Activated T-helper 17 cell treated with anti-CD3 and anti-CD28 coated beads, Interleukin-2, amount 50 U/mL, for 72 hours (primary cell): ENCODE measurements at places on chromosomes 7 and 10.

GRCh38 chr10:104683567-104683966, 42.5 kb downstream of the SORCS3 start:
- no peak for ATAC-seq

DNA sequence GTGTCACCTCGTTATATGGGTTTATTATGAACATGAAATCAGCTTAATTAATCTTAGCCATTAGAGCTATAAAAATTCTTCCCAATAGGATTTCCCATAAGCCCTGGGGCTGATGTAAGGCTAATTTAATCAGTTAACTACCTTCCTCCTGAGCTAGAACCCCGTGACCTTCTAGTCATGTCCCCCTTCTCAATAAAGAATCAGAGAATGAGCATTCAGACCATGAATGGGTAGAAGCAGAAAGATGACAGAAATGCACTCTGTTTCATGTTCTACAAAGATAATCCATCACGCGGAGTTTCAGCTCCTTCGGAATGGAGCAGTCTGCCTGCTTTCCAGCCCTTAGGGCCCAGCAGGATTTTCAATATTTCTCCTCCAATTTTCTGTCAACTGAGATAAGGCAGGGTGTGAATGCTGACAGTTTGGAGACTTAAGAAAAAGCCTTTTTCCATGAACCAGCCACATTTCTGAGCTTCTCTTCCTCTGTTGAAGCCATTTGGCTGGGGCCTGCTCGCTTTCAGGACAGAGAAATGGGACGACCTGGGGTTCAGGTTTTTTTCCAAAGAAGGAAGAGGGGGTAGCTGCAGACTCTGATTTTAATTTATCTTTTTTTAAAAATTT, 211.0 kb downstream of the NEBL start:
- no peak for ATAC-seq

GRCh38 chr7:48904975-48905374, 19.4 kb upstream of the CDC14C start:
- ATAC-seq: no peak

- ATAC-seq: no peak
These were observed 119.3 kb upstream of the ACBD5 start for GRCh38 chr10:27359792-27360355.

- no peak for ATAC-seq
These were observed 164.8 kb downstream of the NRF1 start for GRCh38 chr7:129776362-129776722.

DNA sequence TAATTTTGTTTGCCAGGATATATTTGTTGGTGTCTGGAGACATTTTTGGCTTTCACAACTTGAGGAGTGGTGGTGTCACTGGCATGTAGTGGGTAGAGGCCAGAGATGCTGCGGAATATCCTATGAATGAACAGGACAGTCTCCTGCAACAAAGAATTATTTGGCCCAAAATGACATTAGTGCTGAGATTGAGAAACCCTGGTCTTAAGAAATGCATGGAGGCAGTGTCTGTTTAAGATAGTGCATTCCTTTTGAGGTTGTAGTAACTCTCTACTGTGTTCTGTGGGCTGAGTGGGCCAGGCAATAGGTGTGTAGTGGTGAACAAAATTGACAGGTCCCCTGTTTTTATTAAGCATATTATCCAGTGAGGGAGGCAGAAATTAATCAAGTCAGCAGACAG, 165.5 kb downstream of the CDK14 start:
- no peak for ATAC-seq

- no peak for ATAC-seq
These were observed 27.5 kb downstream of the XPNPEP1 start for GRCh38 chr10:109895848-109896247.

DNA sequence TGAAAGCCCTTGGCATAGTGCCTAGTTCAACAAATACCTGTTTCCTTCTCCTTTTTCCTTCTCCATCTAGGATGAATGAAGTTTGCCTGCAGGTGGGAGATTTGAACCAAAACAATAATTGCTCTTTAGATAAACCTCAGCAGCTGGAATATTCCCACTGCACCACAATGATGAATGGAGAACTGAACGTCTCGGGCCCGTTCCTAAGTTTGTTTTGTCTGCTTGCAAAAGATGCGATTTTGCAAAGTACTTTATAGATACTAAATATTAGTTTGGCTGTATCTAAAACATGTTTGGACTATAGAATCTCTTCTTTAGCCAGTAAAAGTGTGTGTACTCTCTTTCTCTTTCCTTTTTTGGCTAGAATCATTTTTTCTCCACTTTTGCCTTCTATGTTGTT, 75.8 kb upstream of the BMPER start:
- ATAC-seq: no peak

- no peak for ATAC-seq
These were observed 204.9 kb upstream of the NPSR1 start for GRCh38 chr7:34453150-34453549.

- no peak for ATAC-seq
These were observed 8.9 kb downstream of the ST8SIA6 start for GRCh38 chr10:17445400-17445998.

DNA sequence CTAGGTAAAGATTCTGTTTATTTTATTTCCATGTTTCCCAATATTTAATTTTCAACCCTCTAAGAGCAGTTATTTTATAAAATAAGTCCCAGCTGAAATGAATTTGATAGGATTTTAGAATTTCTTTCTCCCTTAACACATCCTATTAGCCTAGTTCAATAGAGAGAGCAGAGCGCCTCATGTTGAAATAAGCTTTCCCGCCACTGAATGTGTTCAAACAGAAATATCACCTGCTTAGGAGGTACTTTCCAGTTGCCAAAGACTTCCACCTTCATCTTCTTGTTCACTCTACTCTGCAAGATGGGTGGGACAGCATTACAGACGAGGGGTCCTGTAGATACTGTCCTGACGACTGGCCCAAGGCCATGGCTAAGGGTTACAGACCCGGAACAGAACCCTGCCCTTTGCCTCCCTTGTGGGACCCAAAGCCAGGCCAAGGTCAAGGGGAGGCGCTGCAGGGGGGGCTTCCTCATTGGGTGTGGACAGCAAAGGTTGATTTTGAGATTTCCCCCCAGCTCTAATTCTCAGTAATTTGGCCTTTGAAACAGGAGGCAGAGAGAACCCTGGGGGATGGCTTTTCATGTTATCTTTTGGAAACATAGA, 62.0 kb downstream of the PARP12 start:
- no peak for ATAC-seq

GRCh38 chr10:104681485-104681884, 40.4 kb downstream of the SORCS3 start:
- ATAC-seq: no peak

- ATAC-seq: no peak
These were observed 105.6 kb downstream of the NSUN6 start for GRCh38 chr10:18545621-18546305.

DNA sequence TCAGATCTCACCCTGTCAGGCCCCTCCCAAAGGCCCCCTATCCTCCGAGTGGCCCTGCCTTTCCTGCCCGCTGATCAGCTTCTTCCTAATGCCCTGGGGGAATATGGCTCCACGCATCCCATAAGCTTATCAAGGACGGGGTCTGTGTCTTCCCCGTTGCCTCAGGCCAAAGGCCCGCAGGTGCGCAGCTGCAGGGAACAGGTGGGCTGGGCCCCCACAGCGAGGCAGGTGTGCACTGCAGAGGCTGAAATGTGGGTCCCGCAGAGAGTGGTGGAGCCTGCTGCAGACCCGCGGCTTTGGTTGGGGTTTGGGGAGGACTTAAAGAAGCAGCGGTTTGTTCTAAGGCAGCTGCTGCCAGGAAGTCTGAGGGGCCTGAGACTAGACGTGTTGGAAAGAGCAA, 220.8 kb upstream of the TCERG1L start:
- ATAC-seq: no peak

- no peak for ATAC-seq
These were observed 179.0 kb upstream of the ADO start for GRCh38 chr10:62625484-62625883.

DNA sequence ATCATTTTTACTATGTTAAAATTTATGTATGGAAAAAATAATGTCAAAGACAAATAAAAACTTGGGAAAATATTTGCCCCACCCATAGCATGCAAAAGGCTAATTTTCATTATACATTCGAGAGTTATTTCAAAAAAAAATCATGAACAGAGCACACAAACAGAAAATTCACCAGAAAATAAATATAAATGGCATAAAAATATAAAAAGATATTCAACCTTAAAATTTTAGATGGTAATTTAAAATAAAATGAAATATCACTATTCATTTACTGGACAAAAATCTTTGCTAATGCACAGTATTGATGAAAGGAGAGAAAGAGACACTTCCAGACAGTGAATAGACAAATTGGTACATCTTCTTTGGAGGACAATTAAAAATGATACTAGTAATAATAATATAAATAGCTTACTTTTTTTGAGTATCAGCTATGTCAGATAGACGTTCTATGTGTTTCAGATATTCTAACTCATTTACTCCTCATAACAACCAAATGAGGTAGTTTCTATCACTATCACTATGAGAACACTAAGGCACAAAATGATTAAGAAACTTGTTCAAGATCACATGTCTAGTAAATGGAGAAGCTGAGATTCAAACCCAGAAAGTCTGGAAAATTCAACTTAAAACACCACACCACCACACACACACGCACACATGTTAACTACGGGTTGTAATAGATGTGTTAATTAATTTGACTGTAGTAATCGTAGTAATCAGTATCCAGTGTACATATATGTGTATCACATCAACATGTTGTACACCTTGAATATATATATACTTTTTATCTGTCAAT, 63.0 kb downstream of the CCDC71L start:
- peak; percentile 33 for ATAC-seq

GRCh38 chr7:2936891-2937580, 92.9 kb upstream of the GNA12 start:
- ATAC-seq: no peak

DNA sequence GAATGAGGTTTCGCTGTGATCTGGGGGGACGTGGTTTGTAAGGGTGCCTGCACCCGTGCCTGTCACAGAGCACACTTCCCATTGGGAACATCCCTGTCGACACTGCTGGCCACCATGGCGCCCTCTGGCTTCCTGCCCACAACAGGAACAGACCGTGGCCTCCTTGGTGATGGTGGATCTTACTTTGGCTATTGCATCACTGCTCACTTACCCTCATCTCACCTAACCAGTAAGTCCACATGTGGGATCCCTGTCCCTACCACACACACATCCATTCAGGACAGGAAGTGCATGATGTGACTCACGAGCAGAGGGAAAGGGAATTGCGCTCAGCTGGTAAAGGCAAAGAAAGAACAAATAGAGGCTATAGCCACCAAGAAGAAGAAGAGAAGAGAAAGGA, 26.2 kb upstream of the SEC61G start:
- no peak for ATAC-seq

DNA sequence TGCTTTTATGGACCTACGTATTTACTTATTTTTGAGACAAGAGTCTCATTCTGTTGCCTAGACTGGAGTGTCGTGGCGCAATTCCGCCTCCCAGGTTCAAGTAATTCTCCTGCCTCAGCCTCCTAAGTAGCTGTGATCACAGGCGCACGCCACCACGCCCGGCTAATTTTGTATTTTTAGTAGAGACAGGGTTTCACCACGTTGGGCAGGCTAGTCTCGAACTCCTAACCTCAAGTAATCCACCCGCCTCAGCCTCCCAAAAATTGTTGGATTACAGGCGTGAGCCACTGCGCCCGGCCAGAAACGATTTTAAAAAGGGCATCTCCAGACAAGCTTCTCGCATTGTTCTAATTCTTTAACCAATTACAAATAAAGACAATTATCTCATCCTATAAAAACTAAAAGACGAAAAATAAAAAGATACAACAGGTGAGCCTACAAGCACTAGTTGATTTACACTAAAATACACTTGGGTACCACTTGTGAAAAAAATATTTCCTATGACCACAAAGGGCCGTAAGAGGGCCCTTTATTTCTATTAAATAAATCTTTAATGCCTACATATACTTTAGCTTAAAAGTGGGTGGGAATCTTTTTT, 2.4 kb downstream of the TRA2A start:
- no peak for ATAC-seq

- peak; percentile 45 for ATAC-seq
These were observed 8.1 kb upstream of the CUZD1 start for GRCh38 chr10:122853665-122854313.

GRCh38 chr10:1149793-1150637, 93.8 kb downstream of the WDR37 start:
- peak; percentile 19 for ATAC-seq
